ENCODE measurements at places on chromosomes 12 and 14.

DNA sequence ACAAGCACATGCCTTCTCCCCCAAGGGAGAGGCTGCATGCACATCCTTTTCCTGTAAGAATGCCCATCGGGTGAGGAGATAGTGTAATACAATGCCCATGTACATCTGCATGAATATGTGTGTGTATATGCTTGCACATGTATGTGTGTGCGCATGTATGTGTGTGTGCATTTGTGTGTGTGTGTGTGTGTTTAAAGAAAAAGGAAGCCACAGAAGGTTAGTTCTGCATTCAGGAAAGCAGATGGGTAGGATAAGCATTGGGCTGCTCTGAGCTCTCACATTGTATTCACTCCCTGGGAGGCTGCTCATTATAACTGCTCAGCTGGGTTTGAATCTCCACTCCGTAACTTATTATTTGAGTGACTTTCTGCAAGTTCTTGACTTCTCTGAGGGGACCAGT lies 74.3 kb downstream of the GALNT8 start:
- DNase-seq, result no peak

DNA sequence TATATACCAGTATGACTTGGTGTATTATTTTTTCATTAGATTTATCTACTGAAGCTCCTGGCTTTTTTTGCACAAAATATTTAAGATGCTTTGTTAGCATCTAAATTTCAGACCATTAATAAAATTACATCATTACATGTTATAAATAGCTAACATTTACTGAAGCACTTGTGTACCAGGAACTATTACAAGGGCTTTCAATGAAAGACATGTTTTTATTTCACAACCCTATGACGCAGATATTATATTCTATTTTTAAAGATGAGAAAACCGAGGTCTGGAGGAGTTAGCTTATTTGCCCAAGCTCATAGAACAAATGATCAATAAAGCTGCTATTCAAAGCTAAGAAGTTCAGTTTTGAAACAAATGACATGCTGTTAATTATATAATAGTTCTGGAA lies 420.4 kb upstream of the DCN start:
- DNase-seq, result no peak

DNA sequence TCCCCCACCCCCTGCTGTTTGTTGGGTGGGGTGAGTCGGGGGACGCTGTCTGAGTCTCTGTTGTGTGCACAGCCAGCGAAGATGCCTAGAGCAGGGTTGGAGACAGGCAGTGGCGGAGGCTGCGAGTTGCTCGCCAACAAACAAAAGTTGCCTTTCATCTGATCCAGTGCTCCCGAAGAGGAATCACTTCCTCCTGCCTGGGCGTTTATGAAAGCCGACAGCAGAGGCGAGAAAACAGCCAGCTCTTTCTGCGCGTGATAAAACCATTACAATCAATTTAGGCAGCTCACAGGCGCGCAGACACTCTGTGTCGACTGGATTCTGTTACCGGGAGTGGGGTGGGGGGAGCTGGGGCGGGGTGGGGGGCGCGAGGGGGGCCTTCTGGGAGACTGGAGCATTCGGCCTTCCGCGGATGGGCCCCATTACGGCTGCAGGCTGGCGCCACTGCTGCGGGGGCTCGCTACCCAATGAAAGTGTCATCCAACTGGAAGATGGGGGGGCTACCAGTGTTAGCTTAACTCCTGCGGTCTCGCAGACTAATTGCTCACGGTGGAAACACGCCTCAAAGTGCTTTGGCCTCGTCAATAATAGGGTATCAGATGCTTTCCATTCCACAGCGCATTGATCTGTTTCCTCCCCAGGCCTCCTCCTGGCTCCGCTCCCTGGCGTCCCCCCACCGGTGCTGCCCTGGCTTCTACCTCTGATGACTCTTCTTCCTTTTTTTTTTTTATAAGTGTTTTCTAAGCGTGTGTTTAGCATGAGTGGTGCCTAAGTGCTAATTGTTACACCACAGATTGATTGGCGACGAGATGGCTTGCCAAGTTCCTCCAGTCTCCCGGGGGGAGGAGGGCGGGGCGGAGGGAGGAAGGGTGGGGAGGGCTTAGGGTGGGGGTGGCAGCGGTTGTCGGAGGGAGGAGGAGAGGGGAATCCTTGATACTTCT lies 678.4 kb downstream of the MED13L start:
- no peak for DNase-seq

GRCh38 chr12:27593266-27593665 lies 69.3 kb downstream of the PPFIBP1 start:
- no peak for DNase-seq

GRCh38 chr12:95248604-95249360 lies 31.2 kb downstream of the VEZT start:
- no peak for DNase-seq

DNA sequence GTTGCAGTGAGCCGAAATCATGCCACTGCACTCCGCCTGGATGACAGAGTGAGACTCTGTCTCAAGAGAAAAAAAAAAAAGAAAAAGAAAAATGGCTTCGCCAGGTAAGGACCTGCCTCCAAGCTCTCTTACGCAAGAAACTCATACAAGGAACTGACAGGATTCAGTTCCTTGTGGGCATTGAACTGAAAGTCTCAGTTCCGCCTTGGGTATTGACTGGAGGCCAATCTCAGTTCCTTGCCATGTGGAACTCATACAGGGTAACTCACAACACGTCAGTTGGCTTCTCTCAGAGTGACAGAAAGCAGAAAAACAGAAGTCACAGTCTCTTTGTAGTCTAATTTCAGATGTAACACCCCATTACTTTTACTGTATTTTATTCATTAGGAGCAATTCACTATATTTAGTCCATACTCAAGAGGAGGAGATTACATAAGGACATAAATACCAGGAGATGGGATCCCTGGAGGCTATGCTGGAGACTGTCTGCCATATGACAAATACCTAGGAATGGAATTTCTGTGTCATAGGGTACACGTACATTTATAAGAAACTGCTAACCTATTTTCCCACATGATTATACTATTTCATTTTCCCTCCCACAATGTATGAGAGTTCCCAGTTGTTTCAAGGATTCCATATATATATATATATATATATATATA lies 11.4 kb upstream of the NOPCHAP1 start:
- DNase-seq, result no peak

DNA sequence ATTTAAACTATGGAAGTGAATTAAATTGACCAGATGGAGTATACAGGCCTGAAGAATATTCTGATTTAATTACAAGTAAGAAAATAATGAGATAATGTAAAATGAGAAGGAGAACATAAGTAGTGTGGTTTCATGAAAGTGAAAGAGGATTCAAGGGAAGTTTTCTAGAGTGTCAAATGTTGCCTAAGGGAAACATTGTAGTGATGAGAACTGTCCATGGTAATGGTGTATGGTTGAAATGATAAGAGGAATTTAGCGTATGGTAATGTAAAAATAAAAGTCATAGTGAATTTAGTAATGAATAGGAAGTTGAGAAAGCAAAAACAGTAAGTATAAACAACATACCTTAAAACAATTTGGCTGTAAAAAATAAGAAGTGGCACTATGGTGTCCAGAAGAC lies 1954.6 kb upstream of the FLRT2 start:
- no peak for DNase-seq

GRCh38 chr12:120472521-120472920 lies 3.0 kb upstream of the SRSF9 start:
- no peak for DNase-seq

GRCh38 chr12:51403159-51403558 lies 12.0 kb upstream of the GALNT6 start:
- no peak for DNase-seq

GRCh38 chr12:128073937-128074336 lies 193.0 kb upstream of the TMEM132C start:
- DNase-seq, result no peak

GRCh38 chr14:60859525-60859924 lies 121.4 kb downstream of the TRMT5 start:
- DNase-seq, result no peak

DNA sequence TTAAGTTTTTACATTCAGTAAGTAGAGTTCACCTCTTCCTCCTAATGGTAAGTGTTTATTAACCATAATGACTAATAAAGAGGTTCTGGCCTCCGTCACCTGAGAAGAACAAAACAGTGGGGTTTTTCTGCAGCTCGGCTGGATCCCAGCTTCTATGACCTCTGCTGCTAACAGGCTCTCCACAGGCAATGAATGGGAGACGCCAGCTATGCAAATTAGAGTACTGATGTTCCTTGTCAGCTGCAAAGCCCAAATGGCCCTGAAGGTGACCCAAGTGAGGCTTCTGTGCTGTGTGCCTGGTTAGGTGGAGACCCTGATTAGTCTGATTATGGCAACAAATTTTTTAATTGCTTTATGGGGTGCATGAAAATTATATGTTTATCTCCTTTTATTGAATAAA lies 218.1 kb downstream of the APAF1 start:
- DNase-seq, result no peak

DNA sequence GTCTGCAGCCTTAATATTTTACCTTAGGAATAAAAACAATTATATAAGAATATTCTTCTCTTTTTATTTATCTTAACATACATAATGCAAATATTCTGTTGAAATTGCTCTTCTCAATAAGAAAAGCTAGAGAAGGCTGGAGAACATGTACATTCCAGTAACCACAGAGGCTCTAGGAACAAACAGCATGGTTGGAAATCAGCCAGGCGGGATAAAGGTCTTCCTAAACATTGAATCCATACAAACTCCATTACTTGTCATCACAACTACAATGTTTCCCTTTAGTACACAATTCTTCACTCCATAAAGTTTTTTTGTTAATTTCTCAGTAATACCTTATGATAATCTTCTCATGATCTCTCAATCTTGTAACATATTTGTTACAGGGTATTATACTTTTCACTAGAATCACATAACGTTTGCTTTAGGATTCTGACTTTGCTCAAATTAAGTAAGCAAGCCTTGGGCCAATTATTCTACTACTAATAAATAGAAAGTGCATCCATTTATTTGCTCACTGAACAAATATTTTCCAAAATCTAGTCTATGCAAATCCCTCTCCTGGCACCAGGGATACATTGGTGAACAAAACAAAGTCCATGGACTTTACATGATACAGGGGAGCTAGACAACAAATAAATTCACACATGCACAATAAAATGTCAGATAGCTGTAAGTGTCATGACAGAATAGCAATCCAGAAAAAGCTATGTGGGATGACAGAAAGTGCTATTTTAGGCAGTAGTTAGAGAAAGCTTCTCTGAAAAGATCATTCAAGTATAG lies 237.5 kb upstream of the TMTC1 start:
- no peak for DNase-seq

- DNase-seq, result no peak
Measured at GRCh38 chr12:22463306-22463705, 81.0 kb downstream of the C2CD5 start.

DNA sequence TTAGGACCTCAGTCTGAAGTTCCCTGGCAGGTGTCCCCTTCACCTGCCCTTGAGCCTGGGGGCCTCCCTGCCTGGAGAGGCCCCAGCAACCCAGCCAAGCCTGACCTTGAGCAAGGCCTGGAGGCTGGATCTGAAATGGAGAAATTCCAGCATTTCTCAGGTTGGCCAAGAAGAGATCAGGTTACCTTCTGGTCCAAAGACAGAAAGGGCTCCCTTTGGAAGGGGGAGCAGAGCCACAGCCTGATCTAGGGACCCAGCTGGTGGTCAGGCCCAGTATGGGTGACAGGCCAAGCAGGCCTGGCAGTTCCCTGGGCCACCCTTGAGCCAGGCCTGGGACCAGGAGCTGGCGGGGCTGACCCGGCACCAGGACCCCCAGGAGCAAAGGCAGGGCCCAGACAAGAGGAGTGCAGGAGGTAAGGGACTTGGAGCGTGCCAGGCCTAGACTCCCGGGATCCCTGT lies 82.8 kb downstream of the TNFAIP2 start:
- no peak for DNase-seq
